ENCODE measurements at places on chromosomes 2 and 18. TPM values are rescaled to one million over a fixed set of nuclear protein-coding genes. Genes with fewer than 3 reads are reported as not detected.

- no peak overlapping the region for H3K27ac ChIP-seq
- H3K27me3 ChIP-seq, result no peaks in the 10 kb centered on the region
- no peaks in the 10 kb centered on the region for H3K36me3 ChIP-seq
- DNase-seq, result no peak
These were observed 324.0 kb upstream of the REG3G start for GRCh38 chr2:78701546-78701945.

NDC80 gene
- 51.7 TPM for total RNA-seq

- H3K4me1 ChIP-seq, result no peaks in the 10 kb centered on the region
- H3K27ac ChIP-seq, result no peak overlapping the region
- no peaks in the 10 kb centered on the region for H3K27me3 ChIP-seq
- peak; percentile 27 for DNase-seq
- peaks cover 6% of the 10 kb centered on the region for H3K36me3 ChIP-seq
These were observed 81.9 kb downstream of the EHBP1 start for GRCh38 chr2:62787386-62787785.

SRD5A2 gene
- not detected for total RNA-seq

- no peaks in the 10 kb centered on the region for H3K4me1 ChIP-seq
- H3K27me3 ChIP-seq, result no peaks in the 10 kb centered on the region
- H3K4me3 ChIP-seq, result no peak overlapping the region
- no peak for DNase-seq
- no peaks in the 10 kb centered on the region for H3K36me3 ChIP-seq
These were observed 131.4 kb downstream of the MSH2 start for GRCh38 chr2:47534179-47534919.

- H3K4me1 ChIP-seq, result no peaks in the 10 kb centered on the region
- H3K36me3 ChIP-seq, result no peaks in the 10 kb centered on the region
- H3K4me3 ChIP-seq, result no peak overlapping the region
- H3K27me3 ChIP-seq, result no peaks in the 10 kb centered on the region
These were observed 356.4 kb upstream of the ACVR2A start for GRCh38 chr2:147488472-147488871.

CCDC74B gene
- total RNA-seq, result 1.6 TPM

SULT1C2 gene
- 0.86 TPM for total RNA-seq

UNC80 gene
- not detected for total RNA-seq

- no peaks in the 10 kb centered on the region for H3K36me3 ChIP-seq
- H3K27ac ChIP-seq, result no peak overlapping the region
- H3K4me3 ChIP-seq, result no peak overlapping the region
- no peak for DNase-seq
- H3K4me1 ChIP-seq, result peaks cover 2% of the 10 kb centered on the region
- no peaks in the 10 kb centered on the region for H3K27me3 ChIP-seq
These were observed 10.7 kb downstream of the NT5DC4 start for GRCh38 chr2:112731479-112731878.

DNA sequence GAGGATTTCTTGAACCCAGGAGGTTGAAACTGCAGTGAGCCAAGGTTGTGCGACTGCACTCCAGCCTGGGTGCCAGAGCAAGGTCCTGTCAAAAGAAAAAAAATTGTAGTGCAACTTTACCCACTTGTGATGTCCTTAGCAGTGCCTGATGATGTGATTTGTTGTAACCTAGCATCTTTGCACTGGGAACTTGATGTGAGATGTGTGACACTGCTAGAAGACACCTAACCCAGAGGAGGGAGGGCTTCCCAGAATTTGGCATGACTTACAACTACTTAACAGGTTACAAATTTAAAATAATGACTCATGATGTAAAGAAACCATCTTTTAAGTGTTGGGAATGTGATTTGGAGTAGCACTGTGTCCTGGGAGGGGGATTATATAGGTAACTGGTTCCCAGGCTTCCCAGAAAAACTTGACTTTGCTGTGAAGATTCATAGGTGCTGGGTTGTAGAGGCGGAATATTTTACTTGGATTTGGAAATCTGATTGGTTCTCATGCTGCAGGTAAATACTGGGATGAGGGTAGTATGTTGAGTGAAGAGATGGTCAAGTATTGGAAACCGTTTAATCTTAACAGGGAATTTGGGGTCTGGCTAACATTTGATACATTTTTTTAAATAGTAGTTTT lies 3.7 kb downstream of the EEF1B2 start:
- no peak overlapping the region for H3K27ac ChIP-seq
- peaks cover 6% of the 10 kb centered on the region for H3K36me3 ChIP-seq
- no peaks in the 10 kb centered on the region for H3K27me3 ChIP-seq
- H3K4me1 ChIP-seq, result peaks cover 6% of the 10 kb centered on the region
- no peak for DNase-seq

DNA sequence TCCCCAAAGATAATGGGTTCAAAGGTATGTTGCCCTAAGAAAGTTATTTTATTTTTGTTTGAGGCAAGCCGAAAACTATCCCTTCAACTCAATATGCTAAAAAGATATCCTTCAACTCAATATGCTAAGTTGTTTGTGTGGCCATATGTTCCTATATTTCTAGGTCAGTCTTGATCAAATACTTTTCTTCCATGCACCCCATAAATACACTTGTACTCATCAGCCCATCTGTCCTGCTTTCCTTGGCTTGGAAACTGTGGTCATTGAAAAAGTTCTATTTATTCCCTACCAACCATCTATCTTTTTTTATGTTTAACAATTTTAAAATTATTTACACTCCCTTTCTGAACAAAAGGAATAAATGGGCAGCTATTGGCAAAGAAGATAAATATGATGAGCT lies 447.7 kb downstream of the NRXN1 start:
- no peaks in the 10 kb centered on the region for H3K27me3 ChIP-seq
- no peaks in the 10 kb centered on the region for H3K36me3 ChIP-seq
- no peak overlapping the region for H3K27ac ChIP-seq
- H3K4me3 ChIP-seq, result no peak overlapping the region
- no peaks in the 10 kb centered on the region for H3K4me1 ChIP-seq
- DNase-seq, result no peak

- no peaks in the 10 kb centered on the region for H3K4me1 ChIP-seq
- no peak overlapping the region for H3K4me3 ChIP-seq
- DNase-seq, result no peak
- H3K36me3 ChIP-seq, result no peaks in the 10 kb centered on the region
- H3K27ac ChIP-seq, result no peak overlapping the region
These were observed 75.5 kb upstream of the SALL3 start for GRCh38 chr18:78904179-78904531.

DNA sequence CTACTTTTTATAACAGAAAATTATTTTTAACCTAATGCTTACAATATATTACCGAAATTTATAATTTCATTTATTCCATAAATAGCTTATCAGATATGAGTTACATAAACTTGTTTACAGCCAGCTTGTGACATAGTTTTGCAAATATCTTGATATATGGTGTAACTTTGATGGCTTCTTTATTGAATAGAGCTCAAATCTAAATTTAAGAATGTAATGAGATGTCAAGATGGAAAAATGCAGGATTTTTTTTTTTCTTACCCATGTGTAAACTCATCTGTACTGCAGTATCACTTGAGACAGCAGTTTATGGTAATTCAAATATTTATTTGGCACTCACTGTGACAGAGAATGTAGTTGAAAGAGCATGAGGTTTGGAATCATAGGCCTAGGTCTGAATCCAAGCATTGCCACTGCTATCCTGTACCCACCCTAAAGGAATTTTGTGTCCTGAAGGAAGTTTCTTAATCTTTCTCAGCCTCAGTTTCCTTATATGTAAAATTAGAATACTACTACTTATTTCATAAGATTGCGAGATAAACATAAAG lies 3.8 kb downstream of the CREB1 start:
- H3K27ac ChIP-seq, result no peak overlapping the region
- peaks cover 2% of the 10 kb centered on the region for H3K36me3 ChIP-seq
- no peaks in the 10 kb centered on the region for H3K27me3 ChIP-seq
- H3K4me3 ChIP-seq, result no peak overlapping the region

GRCh38 chr2:157480182-157480961 lies 36.5 kb upstream of the CYTIP start:
- H3K27ac ChIP-seq, result no peak overlapping the region
- no peaks in the 10 kb centered on the region for H3K36me3 ChIP-seq

DNA sequence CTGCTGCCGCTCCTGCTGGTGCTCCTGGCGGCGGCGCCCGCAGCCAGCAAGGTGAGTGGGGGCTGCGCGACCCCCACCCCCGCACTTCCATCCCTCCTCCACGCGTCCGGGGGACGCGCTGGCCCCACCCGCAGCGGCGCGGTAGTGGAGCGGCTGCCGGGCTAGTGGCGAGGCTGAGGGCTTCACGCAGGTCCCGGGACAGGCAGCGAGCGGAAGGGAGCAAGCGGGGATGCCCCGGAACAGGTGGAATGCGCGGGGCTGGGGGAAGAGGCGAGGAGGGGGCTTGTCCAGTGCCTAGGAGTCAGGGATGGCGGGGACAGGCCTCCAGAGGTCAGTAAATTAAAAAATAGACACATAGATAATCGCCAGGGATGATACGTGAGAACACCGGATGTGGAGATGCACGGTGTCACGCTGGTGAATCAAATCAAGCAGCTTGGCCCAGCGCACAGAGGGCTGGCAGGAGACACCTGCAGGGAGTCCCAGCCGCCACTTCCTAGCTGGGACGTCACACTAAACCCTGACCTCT lies 403 bp downstream of the COL4A3 start:
- H3K27me3 ChIP-seq, result no peaks in the 10 kb centered on the region
- DNase-seq, result peak; percentile 40
- H3K27ac ChIP-seq, result no peak overlapping the region
- H3K4me3 ChIP-seq, result peak overlapping the region; percentile 62
- H3K36me3 ChIP-seq, result no peaks in the 10 kb centered on the region

DNA sequence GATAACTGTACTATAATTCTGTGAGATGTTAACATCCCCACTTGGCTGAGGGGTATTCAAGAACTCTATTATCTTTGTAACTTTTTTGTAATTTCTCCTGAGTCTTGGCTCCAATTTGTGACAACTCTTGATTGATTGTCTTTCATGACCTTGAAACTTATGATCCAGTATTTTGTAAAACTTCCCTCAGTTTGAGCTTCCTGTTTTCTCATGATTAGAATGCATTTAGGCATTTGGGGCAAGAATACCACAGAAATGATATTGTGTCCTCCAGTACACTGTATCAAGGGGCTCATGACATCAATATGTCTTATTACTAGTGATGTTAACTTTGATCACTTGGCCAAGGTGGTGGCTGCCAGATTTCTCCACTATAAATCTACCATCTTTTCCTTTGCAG lies 37.4 kb downstream of the PNO1 start:
- no peaks in the 10 kb centered on the region for H3K36me3 ChIP-seq
- DNase-seq, result no peak
- no peaks in the 10 kb centered on the region for H3K4me1 ChIP-seq

DNA sequence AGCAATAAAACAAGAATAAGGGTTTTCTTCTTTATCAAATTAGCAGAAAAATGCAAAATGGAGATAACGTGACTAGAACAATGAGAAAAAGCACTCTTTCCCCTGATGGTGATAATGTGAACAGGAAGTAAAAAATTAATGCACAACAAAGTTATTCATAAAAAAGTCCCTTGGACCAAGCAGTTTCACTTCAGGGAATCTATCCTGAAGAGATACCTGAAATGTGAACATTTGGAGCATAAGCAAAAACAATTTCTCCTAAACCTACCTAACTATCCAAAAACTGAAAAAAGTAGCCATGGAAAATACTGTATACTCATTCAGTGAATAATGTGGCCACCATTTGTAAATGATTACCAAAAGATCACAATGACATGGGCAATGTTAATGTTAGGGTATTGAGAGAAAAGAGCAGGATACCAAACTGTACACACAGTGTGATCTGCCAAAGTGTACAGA lies 48.7 kb downstream of the TRIP12 start:
- no peaks in the 10 kb centered on the region for H3K27me3 ChIP-seq
- H3K4me1 ChIP-seq, result no peaks in the 10 kb centered on the region
- H3K4me3 ChIP-seq, result no peak overlapping the region
- no peak for DNase-seq

DNA sequence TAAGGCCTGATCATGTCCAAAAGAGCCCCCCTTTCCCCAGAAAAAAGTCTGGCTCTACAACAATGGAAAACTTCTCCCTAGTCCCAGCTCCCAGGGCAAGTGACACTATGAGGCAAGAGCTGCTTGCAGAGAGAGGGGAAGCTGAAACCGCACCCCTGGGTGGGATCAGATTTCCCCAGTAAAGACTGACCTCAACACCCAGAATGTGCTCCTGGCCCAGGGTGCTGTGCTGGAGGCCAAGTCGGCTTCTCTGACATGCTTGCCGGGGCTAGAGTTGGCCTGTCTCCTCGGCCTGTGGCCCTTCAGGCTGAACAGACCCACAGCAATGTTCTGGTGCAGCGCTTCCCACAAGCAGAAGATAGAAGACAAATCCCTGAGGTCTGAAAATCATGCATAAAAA lies 18.4 kb upstream of the ST8SIA3 start:
- no peak overlapping the region for H3K27ac ChIP-seq
- no peaks in the 10 kb centered on the region for H3K27me3 ChIP-seq
- no peaks in the 10 kb centered on the region for H3K36me3 ChIP-seq
- no peaks in the 10 kb centered on the region for H3K4me1 ChIP-seq

- H3K27me3 ChIP-seq, result no peaks in the 10 kb centered on the region
- no peak overlapping the region for H3K4me3 ChIP-seq
- H3K27ac ChIP-seq, result no peak overlapping the region
These were observed 1659.8 kb upstream of the CELF4 start for GRCh38 chr18:39225373-39225772.

GRCh38 chr2:155815275-155815674 lies 517.2 kb downstream of the NR4A2 start:
- peak overlapping the region; percentile 39 for H3K27ac ChIP-seq
- no peaks in the 10 kb centered on the region for H3K36me3 ChIP-seq
- H3K4me1 ChIP-seq, result 0 out of 2 replicates have a peak, but pooled peaks cover 3% of the 10 kb centered on the region
- no peak overlapping the region for H3K4me3 ChIP-seq
- no peak for DNase-seq

TNFRSF11A gene
- 0.16 TPM for total RNA-seq

GRCh38 chr2:230974096-230974913 lies 21.6 kb upstream of the SPATA3 start:
- H3K27me3 ChIP-seq, result no peaks in the 10 kb centered on the region
- no peaks in the 10 kb centered on the region for H3K36me3 ChIP-seq
- no peak overlapping the region for H3K4me3 ChIP-seq
- H3K4me1 ChIP-seq, result no peaks in the 10 kb centered on the region

GRCh38 chr2:66872081-66872985 lies 437.4 kb downstream of the MEIS1 start:
- H3K4me1 ChIP-seq, result no peaks in the 10 kb centered on the region
- H3K27me3 ChIP-seq, result no peaks in the 10 kb centered on the region
- no peak overlapping the region for H3K4me3 ChIP-seq
- H3K27ac ChIP-seq, result no peak overlapping the region

- H3K4me1 ChIP-seq, result no peaks in the 10 kb centered on the region
- no peak for DNase-seq
- H3K4me3 ChIP-seq, result no peak overlapping the region
- H3K36me3 ChIP-seq, result no peaks in the 10 kb centered on the region
These were observed 197.5 kb downstream of the PIEZO2 start for GRCh38 chr18:10951631-10952544.

FBXO48 gene
- 1.2 TPM for total RNA-seq

DNA sequence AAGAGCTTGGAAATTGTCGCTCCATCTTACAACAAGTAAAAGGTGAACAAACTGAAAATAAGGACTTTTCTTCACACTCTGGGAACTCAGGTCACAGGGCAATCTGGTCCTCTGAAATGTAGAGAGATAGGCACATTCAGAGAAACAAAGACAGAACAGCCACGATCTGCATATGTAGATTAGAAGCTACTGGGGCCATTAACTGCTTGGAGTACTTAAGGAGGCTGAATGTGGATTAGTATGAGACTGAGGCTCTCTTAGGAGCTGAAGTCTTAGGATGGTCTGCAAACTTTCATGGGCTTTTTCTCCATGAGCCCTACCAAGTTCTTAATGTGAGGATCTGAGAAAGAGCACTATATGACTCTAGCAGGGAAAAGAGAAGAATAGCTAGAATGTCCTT lies 265.3 kb upstream of the NXPH2 start:
- no peak for DNase-seq
- no peak overlapping the region for H3K4me3 ChIP-seq

GNLY gene
- not detected for total RNA-seq

GRCh38 chr2:39114771-39115170 lies 6.1 kb downstream of the SOS1 start:
- no peak overlapping the region for H3K4me3 ChIP-seq
- no peaks in the 10 kb centered on the region for H3K27me3 ChIP-seq
- H3K27ac ChIP-seq, result no peak overlapping the region
- no peak for DNase-seq
- H3K4me1 ChIP-seq, result peaks cover 18% of the 10 kb centered on the region
- H3K36me3 ChIP-seq, result no peaks in the 10 kb centered on the region

Data from Caco-2 (cell line).